ENCODE measurements at places on chromosomes 12 and 14.
A peak's percentile ranks its signal among the peaks of the same experiment; 100 is the strongest.

- DNase-seq: no peak
Observed at GRCh38 chr14:39641224-39641623, 209.0 kb upstream of the FBXO33 start.

DNA sequence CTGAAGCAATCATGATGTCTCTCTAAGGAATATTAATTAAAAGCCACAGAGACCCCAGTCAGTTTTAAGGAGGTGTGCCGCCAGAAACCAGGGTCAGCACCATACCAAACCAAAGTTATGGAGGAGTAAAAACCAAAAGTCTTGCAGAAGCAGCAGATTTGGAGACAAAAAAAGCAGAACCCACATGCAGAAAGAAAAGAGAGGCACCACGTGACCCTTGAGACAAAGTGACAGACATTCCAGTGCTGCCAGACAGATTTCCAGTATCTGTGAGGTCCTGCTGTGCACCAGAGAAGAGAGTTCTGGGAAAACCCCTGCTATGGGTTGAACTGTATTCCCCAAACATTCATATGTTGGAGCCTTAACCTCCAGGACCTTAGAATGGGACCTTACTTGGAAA, 59.7 kb downstream of the CAPZA3 start:
- DNase-seq: no peak

GRCh38 chr12:104025771-104026170, 24.2 kb downstream of the GLT8D2 start:
- DNase-seq: no peak

- no peak for DNase-seq
Observed at GRCh38 chr14:61652526-61653262, 42.6 kb upstream of the HIF1A start.

DNA sequence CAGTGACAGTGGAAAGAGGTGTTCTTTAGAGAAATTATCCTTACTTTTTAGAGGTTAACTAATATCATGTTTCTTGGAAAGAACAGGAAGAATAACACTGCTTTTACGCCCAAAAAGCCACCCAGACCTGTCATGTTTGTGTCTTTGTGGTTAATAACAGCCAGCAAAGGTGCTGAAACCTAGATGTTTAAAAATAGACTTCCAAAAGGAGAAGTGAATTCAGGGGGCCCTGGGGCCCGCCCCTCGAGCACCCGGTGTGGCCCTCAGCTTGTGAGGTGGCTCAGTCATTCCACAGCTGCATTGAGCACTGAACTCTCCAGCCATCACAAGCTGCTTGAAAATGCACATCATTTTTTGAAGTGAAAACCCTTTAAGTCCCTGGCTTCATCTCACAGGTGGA, 20.8 kb upstream of the AMN start:
- no peak for DNase-seq

DNA sequence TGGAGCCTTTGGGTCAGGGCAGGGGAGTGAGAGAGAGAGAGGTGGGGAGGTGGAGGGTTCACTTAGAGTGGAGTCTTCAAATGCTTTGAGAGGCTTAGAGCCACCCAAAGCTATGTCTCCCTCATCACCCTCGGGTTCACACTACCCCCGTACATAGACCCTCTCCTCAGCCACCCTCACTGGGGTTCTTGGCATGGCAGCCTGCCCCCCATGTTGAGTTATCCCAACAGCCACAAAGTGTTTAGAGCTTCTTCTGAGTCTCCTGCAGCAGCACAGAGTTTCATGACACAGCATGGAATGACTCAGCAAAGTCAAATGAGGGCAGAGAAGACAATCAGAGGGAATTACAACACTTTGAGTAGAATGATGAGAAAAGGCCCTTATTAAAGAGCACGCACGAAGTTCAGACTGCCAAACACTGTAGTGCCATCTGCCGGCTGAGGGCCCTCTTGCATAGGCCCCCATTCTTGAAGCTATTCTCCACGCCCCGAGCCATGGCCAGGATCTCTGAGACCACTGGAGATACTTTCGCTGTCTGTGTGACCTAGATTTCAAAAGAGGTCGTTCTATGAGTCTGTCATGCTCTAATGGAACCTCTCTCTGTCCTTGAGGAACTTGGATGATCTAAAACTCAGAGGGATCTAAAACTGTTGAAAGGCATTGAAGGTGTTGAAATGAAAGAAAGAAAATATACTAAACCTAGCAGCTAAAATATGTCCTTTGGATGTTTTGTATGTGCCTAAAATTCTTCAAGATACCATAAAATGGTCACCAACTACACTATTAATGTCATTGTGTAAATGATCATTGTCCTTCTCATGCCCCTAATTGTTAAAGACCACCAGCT, 221.9 kb downstream of the PELI2 start:
- DNase-seq: peak; percentile 56

GRCh38 chr12:114030451-114030850, 64.3 kb upstream of the RBM19 start:
- no peak for DNase-seq

DNA sequence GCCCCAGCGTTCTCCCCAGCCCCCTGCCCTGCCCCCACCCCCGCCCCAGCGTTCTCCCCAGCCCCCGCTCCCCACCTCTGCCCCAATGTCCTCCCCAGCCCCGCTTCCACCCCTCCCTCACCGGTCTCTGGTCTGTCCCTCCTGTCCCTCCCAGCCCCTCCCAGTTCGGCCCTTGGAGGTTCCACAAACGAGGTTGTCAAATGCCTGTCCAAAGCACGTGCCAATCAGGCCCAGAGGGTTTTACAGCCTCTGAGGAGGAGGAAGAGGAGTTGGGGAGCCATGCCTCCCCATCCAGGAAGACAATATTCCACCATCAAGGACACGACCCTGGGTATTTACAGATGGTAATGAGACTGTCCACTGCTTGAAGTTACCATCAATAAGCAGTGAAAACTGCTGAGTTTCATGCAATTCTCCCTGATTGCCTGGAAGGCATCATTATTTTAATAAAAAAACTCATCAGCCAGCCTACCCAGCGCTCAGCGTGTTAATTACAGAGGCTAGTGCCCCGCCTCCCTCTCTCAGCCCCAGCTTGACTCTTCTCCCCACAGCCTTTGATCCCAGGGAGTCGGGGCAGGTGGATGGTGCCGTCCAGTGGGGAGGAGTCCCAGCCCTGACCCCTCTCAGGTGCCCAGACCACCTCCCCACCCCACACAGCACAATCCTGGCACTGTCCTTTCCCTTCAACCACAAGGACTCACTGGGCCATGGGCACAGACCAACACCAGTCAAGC, 30.6 kb upstream of the C14orf180 start:
- DNase-seq: no peak

DNA sequence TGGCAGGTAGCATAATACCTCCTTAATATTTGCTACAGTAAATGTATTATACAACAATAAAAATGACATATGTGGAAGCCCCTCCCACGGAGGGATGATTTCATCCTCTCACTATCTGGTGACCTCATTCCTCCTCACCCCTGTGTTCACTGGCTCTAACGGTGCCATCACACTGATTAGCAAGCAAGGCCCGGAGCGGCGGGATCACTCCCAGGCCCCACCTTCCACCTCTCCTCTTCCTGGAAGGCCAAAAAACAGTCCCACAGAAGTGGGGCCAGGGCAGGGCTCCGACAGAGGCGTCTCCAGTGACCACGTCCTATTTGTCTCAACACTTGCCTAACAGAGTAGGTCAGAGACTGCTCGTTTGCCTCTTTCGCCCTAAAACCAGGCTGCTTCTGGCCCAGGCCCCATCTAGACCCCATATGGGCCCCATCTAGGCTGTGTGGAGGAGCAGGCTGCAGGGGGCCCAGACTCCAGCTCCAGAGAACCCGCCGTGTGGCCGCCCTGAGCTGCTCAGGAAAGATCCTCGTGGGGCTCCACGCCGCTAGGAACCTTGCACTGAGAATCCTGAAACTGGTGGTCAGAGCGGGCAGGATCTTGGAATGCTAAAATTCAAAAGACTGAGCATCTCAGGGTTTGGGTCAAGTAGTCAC, 3.7 kb downstream of the SELPLG start:
- DNase-seq: peak; percentile 79

- DNase-seq: no peak
Observed at GRCh38 chr12:20421421-20421820, 53.1 kb downstream of the PDE3A start.

DNA sequence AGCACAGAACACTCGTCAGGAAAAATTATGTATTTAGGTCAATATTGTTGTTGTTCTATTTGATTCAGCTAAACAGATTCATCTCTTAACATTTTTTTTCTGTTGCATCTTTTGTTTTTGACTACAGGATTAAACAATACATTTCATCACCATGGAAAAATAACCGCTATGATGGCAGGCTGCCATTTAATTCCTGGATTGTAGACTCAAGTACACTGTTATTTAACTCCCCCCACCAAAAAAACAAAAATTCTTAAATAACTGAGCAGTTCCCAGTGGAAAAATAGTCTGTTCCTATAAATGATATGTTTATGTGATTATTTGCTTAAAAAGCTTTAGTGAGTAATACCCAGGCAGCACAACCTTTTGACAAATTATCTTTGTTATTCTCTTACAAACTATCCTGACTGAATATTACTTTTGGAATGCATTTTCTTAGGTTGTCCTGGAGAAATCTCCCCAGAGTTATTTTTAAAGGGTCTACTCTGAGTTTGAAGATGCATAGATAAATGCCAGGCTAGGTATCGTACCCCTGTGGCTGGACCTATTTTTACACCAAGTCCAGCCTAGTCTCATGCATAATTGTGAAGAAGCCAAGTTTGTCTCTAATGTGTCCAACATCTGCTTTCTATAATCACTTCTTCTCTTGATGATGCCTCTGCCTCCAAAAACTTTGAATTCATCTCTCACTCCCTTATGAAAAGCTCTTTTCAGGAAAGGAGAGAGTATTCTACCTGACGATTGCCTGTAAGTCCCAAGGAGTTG, 3.7 kb downstream of the KERA start:
- no peak for DNase-seq

GRCh38 chr14:68464711-68465110, 328.2 kb downstream of the ZFP36L1 start:
- DNase-seq: peak; percentile 73

DNA sequence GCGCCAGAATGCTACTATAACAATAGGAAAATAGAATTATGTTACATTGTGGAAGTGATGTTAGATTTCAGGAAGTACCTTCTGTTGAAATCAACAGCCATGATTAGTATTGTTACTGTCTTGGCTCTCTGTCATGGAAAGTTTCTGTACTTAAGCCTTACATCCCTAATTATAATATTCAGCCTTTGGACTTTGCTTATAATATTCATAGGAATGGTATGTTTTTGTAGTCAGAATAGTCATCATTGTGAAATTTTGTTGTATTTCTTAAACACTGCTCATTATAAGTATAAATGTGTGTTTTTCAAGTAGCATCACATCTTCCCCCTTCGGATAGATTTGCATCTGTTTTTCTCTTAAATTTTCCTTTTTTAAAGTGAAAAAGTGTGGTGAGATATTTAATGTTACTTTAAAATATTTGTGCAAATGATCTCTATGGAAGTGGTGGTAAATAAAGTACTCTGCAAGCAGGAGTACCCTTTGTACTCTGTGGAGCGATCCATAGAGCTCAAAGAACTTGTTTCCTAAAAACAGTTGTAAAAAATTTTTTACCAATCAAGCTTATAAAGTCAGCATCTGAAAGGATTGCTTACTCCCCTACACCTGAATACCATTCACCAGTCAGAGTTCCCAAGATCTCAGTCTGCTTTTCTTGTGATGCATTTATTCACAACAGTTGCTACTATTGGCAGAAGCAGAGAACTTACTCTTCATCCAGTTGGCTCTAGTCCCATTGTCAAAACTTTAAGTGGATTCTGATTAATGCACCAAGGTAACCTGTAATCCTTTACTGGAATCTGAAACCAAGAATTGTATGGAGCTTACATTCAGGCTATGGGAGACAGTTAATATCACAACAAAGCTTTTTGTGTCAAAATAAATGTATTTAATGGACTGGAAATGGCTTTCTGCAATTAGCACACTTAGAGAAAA, 87.8 kb downstream of the RIC8B start:
- no peak for DNase-seq

DNA sequence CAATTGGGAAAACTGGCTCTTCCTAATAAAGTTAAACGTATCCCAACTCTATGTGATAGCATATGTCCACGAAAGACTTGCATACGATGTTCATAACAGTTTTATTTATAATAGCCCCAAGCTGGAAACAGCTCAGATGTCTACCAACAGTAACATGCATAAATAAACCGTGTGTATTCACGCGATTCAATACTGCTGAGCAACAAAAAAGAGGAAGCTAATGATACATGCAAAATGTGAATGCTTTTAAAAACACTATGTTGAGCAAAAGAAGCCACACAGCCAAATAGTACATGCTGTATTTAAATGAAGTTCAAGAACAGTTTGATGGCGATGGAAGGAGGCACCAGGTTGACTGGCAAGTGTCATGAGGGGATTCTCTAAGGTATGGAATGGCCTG, 55.7 kb downstream of the TRIM9 start:
- DNase-seq: no peak

DNA sequence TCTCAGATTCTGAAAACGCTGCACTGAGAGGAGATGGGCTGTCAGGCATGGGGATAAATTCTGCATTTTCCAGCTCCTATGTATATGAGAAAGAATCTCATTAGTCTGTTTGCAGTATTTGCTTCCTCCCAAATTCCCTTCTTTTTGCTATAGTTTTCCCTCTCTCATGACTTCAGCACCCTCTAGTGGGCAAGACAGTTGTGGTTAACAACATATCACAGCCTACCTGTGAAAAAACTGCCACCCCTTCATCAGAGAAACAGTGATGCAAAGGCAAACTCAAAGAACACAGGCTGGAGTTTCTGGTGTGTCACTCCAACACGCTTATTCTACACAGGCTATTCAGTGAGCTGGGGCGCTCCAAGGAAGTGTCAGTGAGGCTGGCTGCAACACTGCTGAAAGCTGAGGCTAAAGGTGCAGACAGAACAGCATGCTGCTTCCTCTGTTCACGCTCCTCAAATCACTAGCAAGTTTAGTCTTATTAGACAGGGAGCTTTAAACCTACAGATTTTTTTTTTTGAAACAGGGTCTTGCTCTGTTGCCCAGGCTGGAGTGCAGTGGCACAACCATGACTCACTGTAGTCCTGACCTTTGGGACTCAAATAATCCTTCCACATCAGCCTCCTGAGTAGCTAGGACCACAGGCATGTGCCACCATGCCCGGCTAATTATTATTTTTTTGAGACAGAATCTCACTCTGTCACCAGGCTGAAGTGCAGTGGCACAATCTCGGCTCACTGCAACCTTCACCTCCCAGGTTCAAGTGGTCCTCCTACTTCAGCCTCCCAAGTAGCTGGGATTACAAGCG, 19.3 kb downstream of the ZC2HC1C start:
- DNase-seq: peak; percentile 57

GRCh38 chr14:40955131-40955505, 651.6 kb upstream of the LRFN5 start:
- no peak for DNase-seq

GRCh38 chr14:74580275-74580672, 31.8 kb downstream of the LTBP2 start:
- DNase-seq: no peak

DNA sequence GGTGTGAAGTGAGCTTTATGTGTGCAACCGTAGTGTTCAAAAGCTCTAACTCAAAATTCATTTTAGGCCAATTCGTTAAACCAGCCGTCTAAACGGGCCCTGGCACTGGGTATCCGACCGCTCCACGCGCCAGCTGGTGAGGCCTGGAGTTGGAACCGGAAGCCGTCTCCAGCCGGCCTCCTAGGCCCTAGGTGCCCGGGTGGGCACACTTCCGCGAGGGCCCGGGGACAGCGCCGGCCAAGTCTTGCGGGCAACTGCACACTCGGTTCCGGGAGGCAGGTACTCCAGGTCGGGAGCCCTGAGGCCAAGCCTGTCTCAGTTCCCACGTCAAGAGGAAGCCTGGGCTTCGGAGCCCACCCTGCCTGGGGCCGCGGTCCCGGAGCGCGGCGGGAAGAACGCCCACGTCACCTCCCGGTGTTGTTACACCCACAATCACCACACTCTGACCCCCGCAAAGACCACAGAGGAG, 16.2 kb downstream of the OTX2 start:
- no peak for DNase-seq

GRCh38 chr12:989751-990660, 1.0 kb upstream of the ERC1 start:
- peak; percentile 74 for DNase-seq
